ENCODE measurements at places on chromosomes 1 and 21.

DNA sequence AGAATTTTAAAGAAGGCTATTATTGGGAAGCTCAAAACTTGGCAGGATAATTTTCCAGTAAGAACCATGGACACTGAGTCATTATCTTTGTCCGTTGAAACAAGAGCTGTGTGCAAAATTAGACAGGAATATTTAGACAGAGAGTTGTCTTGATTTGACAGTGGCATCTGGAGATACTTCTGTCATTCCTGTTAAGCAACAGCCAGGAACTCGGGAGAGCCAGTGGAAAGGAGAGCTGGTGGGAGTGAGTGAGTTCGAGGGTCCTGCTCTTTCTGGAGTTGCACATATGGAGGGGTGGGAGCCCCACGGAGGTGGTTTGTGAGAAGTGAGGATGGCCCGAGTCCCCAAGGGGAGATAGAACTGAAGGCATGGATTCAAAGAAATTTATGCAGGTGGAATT lies 3.1 kb downstream of the COQ8A start:
- no peak for DNase-seq

DNA sequence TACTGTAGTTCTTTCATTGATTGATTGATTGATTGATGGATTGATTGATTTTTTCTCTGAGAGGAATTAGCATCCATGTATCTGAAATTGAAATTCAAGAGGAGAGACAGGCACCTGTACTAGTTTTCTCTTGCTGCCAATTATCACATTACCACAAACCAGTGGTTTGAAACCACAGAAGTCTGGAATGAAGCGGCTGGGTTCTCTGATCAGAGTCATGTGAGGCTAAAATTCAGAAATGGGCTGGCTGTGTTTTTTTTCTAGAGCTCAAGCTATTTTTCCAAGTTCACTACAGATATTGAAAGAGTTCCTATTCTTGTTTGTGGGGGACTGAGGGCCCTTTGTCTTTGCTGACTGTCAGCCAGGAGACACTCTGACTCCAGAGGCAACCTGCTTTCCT lies 10.0 kb downstream of the NBPF3 start:
- no peak for DNase-seq

DNA sequence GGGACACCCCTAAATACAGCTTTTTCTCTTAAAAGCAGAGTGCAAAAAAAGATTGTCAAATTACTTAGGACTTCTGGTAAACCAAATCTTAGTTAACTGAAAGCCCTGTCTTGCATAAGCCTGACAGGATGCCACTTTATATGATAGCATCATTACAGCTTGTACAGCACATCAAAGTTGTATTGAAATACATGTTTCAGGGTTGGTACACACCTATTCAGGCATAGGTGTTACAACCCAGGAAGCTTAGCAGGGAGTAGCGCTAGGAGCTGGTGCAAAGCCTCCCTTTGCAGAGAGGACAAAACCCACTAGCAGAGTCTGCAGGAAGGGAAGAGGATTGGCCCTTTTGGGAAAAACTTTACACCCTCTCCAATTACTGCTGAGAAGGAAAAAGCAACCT lies 258.9 kb upstream of the SGIP1 start:
- no peak for DNase-seq

DNA sequence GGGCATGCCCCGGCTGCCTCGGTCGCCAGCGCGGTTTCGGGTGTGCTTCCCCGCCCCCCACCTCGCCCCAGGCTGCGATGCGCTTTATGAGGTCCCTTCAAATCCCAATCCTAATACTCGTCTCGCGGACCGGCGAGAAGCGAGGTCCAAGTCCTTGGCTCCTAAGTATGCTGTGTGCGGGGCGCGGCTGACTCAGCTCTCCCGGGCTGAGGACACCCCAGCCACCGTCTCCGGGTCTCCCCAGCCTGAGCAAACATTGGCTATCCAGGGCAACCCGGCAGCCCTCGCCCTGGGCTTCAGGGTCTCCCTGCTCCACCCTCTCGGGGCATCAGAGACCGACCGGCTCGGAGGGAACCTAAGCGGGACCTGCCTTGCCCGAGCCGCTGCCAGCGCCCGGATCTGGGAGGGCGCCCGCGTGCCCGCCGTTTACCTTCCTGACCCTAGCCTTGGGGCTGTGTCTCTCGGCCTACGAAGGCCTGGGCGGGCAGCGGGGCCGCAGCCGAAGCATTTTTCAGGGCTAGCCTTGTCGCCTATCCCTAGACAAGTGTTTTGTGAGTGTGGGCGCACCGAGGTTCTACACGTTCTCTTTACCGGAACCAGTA lies 1.2 kb downstream of the ITPKB start:
- no peak for DNase-seq

GRCh38 chr1:15992582-15993500 lies 11.2 kb upstream of the SRARP start:
- no peak for DNase-seq

GRCh38 chr21:45032332-45032731 lies 42.0 kb upstream of the ADARB1 start:
- DNase-seq: no peak

DNA sequence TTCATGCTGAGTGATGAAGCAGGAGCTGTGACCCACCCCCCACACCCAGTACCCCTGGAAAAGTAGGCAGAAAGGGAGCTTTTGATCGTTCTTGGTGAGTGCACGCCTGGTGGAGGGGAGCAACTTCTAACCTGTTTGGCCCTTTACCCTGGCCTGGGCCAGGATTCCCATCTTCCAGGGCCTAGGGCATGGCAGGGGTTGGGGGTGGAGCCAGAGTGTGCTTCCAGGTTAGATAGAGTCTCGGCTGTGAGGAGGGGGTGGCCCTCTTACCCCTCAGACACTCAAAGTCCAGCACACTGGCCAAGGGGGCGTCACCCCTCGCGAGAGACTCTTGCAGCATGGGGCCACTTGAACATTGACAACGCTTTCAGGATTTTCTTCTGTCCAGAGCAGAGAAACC lies 236.6 kb downstream of the GRIK3 start:
- no peak for DNase-seq

DNA sequence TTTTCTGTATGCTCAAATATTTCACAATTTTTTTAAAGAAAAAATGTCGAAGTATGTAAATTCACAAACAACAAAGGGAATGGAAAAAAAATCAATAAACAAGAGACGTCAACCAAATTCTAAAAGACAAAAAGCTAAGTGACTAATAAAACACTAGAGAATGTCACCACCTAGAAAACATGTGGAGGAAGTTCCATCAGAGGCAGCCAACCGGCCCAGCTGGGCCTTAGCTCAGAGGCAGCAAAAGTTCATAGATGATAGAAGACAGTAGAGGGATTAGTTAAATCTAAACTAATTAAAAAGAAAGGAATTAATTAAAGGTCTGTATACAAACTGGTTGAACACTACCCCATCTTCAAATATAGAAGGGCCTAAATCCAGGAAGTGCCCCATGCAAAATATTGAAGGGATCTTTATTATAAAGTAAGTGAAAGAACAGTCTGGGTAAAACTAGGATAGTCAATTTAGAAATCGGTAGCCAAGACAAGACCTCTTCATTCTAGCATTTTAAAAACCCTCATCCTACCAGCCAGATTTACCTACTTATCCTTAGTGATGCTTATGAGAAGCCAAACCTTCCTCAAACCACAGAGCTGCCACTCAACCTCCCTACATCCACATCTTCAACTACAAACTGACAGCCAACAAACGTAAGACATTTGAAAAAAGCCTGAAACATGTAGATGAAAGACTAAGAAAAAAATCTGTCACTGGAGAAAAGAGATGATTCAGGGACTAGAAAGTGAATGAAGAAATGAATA lies 23.7 kb downstream of the MRPL39 start:
- no peak for DNase-seq

GRCh38 chr1:7485826-7486225 lies 285.3 kb upstream of the VAMP3 start:
- DNase-seq: no peak

DNA sequence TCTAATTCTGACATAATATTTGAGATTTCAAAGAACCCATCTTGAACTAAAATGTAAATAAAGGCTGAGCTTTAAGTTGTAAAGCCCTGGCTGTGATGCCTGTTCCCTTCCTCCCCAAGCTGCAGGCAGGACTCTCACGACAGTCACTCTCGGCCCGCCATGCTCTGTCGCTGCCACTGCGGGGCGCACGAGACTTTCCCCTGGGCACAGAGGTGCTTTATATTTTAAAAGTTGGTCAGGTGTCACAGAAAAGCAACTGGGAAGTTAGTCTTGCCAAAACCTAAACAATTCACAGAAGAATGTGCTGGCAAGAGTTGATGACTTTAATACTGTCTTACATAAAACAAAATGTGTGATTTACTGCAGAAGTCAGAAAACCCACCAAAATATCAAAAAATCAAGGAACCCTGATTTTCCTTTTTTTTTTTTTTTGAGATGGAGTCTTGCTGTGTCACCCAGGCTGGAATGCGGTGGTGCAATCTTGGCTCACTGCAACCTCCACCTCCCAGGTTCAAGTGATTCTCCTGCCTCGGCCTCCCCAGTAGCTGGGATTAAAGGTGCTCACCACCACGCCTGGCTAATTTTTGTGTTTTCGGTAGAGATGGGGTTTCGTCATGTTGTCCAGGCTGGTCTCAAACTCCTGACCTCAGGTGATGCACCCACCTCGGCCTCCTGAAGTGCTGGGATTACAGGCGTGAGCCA lies 10.7 kb downstream of the LRRC47 start:
- no peak for DNase-seq

DNA sequence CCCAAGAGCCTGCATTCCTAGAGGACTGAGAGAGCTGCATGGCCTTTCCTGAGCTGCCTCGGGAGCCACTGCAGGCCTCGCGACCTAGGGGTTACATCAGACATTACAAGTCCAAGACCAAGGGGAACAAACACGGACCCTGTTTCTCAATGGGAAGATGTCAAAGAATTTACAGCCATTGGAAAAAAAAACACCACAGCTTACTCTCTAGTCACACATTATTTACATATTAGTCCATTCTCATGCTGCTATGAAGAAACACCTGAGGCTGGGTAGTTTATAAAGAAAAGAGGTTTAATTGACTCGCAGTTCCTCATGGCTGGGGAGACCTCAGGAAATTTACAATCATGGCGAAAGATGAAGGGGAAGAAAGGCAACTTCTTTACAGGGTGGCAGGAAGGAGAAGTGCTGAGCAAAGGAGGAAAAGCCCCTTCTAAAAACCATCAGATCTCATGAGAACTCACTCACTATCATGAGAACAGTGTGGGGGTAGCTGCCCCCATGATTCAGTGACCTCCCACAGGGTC lies 8.4 kb upstream of the PRMT2 start:
- DNase-seq: no peak

GRCh38 chr21:35559128-35559828 lies 501.0 kb downstream of the SETD4 start:
- DNase-seq: no peak

GRCh38 chr21:24222676-24223075 lies 1384.6 kb downstream of the MRPL39 start:
- no peak for DNase-seq

DNA sequence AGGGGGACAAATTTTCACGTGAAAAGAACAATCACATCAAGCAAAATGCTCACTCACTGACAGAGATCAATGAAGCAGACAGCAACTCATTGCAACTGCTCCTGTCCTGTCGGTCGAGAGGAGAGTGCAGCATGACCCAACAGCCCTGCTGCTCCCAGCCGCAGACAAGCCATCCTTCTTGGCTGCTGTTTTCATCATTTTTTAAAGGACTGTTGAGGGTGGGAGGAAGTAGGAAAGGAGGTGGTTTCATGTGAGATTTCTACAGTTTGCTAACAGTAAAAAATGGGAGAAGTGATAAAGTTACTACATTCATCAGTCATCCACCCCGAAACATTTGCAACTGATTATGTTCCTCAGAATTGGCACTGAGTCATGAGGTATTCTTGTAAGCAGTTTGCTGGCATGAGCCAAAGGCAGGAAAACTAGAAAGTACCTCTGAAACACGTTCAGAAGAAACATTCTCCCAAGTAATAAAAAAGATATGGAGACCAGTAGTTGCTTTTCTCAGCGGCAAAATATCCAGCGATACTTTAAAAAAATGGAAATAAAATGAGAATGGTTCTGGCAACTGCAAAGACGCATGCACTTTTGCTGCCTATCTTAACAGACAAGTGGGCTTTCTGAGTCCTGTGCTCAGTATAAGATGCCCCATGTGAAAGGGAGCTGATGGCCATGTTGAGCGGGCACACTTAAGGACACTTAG lies 72.0 kb upstream of the CLDN14 start:
- no peak for DNase-seq

DNA sequence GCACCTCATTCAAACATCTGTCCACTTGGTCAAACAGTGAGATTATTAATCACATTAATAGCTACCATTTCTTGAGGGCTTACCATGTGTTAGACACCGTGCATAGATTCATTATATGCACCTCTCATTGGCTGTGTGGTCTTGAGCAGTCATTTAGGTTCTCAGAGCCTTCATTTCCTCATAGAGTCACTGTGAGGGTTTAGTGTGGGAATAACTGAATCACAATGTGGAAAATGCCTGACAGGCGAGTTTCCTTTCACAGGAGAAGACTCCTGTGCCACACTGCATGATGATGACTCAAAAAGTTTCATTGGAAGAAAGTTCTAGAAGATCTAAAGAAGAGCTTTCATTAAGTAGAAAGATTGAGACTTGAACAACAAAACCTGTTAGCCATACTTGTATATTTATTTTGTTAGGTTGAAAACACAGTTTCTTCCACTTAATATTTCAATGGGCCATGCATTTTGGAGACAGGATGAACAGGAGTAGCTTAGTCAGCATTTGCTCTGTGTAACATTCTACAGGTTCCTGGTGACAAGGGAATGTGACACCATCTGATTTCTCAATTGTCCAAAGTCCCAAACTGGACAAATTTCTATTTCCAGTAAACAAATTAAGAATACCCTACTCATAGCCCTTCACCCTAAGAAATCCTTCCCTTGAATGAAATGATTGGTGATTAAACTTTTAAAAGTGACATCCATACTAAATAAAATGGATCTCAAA lies 45.7 kb downstream of the FYB2 start:
- DNase-seq: no peak

DNA sequence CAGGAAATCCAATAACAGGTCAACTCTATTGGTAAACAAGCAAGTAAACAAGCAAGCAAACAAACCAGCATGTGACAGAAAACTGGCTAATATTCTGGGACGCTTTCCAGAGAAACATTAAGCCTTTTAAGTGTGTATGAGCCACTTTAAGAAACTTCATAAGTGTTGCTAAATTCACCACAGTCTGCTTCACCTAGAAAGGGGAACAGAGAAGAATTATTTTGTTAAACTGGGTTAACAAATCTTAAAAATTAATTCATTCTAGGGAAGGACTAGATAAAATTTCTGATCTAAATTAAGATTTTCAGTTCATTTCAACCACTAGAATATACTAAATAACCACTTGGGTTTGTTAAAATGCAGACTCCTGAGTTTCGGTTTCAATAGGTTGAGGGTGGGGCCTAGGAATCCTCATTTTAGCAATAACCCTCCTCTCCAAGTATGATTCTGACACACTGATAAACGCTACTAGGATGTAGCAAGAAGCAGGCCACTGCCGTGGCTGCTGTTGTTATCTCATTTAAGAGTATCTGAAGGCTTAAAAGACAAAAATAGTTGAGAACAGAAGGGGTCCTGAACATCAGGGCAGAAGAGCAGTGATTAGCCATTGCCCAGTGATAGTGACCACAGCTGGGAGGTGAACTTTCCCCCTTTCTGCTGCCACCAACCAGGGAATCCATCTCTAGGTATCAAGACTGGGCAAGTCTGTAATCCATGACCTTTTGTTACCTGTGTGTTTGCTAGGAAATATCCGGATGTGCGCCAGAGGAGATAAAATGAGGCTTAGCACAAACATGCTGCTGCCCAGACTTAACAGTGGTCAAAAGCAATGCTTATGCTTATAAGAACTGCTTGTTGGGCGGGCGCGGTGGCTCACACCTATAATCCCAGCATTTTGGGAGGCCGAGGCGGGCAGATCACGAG lies 11.2 kb downstream of the CREG1 start:
- DNase-seq: no peak

- no peak for DNase-seq
These were observed 12.1 kb downstream of the C8A start for GRCh38 chr1:56866656-56867055.

- no peak for DNase-seq
These were observed 16.4 kb upstream of the ATP1A1 start for GRCh38 chr1:116356673-116357072.
